ENCODE measurements at places on chromosomes 16 and 17. TPM values are rescaled to one million over a fixed set of nuclear protein-coding genes. Genes with fewer than 3 reads are reported as not detected.

Gene TBC1D24
- total RNA-seq: 13.9 TPM

Gene BRD7
- total RNA-seq: 77.4 TPM

Gene EPOP
- total RNA-seq: 8.9 TPM

Gene POLR3K
- total RNA-seq: 24.0 TPM

Gene KRTAP4-11
- not detected for total RNA-seq

Gene ZNF276
- total RNA-seq: 33.5 TPM

Gene JPT1
- 292 TPM for total RNA-seq

Gene CCDC57
- 40.3 TPM for total RNA-seq

Gene FN3K
- total RNA-seq: 0.72 TPM

Gene P3H4
- 53.4 TPM for total RNA-seq

Gene CMTM2
- not detected for total RNA-seq

Gene SRCIN1
- total RNA-seq: 4.2 TPM

Gene PLEKHH3
- 31.9 TPM for total RNA-seq

Gene LGALS9B
- not detected for total RNA-seq

Gene DNAI2
- total RNA-seq: not detected

Gene TVP23C
- 17.6 TPM for total RNA-seq

Gene TEX2
- 15.8 TPM for total RNA-seq

Gene SGCA
- not detected for total RNA-seq

Gene EVPLL
- not detected for total RNA-seq

Gene NPIPA3
- 4.7 TPM for total RNA-seq

Gene CCDC200
- total RNA-seq: not detected

Gene NPIPA2
- 4.7 TPM for total RNA-seq

Gene KRTAP16-1
- not detected for total RNA-seq

Gene MARVELD3
- not detected for total RNA-seq

Gene THOC6
- total RNA-seq: 65.4 TPM

Gene CCL2
- 4.1 TPM for total RNA-seq

Gene CRYM
- total RNA-seq: not detected

Gene ZNF263
- 92.5 TPM for total RNA-seq

Gene CDH3
- total RNA-seq: 1.2 TPM

Gene DHRS7C
- not detected for total RNA-seq

Gene TVP23A
- total RNA-seq: 0.08 TPM

Gene PYDC1
- total RNA-seq: not detected

Measured in A375 (cell line).